ENCODE measurements at places on chromosomes 12 and 14.

- no peak for DNase-seq
Measured at GRCh38 chr12:66598079-66598478, 80.8 kb downstream of the GRIP1 start.

DNA sequence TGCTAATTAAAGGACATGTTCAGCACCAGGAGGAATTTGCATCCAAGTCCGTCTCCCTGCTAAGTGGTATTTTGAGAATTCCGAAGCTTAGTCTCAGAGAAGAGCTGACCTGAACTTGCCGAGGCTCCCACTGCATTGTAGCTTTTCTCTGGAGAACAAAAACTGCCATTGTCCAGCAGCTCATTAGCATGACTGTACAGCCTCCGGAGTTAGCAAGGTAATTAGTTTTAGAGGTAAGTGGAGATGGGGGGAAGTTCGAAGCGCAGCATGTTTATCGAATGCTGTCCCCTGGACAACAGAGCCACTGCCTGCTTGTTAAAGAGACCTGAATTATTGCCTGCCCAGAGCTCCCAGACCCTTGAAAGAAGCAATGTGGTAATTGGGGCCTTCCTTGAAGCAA lies 160.3 kb upstream of the PELI2 start:
- no peak for DNase-seq

DNA sequence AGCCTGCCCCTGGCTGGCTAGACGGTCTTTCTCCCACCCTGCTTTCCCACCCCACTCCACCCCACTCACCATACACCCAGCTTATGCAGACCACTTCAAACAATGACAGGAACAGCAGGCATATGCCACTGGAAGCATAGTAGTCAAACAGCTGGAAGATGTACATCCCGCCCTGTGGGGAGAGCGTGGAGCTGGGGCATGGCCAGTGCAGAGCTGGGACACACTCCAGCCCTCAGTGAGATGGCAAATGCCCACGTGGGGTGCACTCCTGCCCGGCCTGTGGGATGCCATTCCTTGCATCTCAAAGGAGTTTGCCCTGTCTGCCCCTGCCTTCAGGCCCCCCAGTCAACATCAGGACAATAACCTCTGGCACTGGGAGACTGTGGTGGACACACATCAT lies 18.8 kb downstream of the SLC6A12 start:
- DNase-seq, result no peak

- no peak for DNase-seq
Measured at GRCh38 chr12:105569886-105570285, 239.4 kb downstream of the C12orf75 start.

DNA sequence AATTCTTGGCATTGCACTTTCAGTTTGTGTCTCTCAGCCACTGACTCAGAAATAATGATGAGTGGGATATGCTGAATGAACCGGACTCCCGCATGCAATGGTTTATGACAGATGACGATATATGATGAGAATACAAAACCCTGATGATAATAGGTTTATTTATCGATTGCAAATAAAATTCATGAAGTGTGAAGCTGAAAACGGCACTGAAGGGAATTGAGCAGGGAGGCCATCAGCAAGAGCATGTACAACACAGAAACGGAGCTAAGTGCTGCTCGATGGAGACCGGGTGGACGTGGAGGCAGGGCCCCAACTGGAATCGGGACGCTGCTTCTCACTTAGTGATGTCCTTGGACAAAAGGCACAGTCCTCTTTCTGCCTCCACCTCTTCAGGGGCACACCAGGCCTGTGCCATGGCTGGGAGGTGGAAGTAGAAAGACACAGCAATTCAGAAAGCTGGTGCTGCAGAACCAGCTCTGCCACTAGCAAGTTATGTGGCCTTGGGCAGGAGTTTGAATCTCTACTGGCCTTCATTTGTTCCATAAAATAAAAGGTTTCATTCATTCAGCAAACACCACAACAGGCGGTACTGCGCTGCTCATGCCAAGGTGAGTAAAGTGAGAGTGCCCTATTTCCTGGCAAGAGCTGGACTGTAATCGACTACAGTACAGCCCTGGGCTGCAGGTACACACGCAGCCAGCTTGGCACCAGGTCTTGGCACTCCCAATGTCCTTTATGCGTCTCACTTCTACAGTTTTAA lies 117.0 kb downstream of the EGLN3 start:
- DNase-seq, result no peak

- DNase-seq, result no peak
Measured at GRCh38 chr14:20971705-20972021, 16.4 kb downstream of the RNASE2 start.

- no peak for DNase-seq
Measured at GRCh38 chr14:47678157-47678556, 2.8 kb upstream of the MDGA2 start.

- no peak for DNase-seq
Measured at GRCh38 chr12:9071518-9071917, 44.2 kb downstream of the A2M start.

- no peak for DNase-seq
Measured at GRCh38 chr14:81434230-81434629, 34.1 kb upstream of the STON2 start.

DNA sequence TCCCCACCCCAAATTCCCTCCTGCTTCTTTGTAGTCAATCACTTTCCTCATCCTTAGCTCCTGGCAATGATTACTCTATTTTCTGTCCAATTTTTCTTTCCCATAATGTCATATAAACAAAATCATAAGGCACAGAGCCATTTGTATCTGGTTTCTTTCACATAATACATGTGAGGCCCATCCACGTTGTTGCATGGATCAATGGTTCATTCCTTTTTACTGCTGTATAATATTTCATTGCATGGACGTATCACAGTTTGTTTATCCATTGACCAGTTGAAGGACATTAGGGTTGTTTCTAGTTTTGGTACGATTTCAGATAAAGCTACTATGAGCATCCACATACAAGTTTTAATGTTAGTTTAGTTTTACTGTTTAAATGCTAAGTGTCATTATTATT lies 13.7 kb upstream of the MED13L start:
- DNase-seq, result no peak

DNA sequence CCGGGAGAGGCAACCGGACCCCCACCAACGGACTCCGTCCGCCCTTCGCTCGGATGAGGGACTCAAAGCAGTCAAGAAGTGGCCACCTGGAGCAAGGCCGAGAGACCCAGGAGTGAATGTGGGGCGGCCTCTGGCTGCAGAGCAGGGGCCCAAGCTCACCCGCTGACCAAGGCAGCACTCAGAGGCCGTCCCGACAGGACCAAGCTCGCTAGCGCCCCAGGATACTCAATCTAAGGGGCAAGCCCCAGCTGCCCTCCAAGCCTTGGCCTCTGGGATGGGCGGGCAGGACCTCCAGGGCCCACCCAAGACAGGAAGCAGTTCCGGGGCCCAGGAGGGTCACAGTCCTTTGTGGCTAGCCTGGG lies 936 bp downstream of the AKT1 start:
- DNase-seq, result no peak

- DNase-seq, result no peak
Measured at GRCh38 chr12:131007031-131007739, 53.5 kb downstream of the ADGRD1 start.

- DNase-seq, result no peak
Measured at GRCh38 chr12:77323788-77324415, 258.5 kb upstream of the E2F7 start.

GRCh38 chr12:80798281-80798680 lies 81.6 kb downstream of the MYF5 start:
- no peak for DNase-seq

DNA sequence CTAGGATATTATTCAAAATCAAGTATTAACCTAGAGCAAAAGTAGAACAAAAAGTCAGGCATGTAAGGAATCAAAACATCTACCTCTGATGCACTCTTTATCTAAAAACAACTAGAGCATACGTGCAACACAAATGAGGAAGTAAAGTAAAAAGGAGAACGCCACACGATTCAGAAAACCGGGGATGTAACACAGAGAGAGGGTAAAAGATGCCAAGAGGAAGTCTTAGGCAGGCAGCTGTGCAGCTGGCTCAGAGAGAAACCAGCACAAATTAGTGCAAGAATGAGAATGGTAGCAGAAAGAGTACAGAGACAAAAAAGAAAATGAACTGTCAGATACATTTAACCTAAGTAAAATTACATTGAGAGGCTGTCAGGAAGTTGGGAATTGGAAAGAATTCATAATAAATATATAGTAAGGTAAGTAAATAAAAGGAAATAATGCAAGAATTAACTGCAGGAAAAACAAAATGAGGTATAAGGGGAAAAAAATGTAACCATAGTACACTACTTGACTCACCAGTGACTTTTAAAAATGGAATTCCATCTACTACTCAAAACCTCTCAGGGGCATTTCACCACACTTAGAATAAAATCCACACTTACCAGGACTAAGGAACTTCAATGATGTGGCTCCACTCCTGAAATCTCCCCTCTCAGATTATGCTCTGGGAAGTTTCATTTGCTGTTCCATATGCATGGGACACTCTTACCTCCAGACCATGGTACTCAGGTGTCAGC lies 17.1 kb downstream of the BCAT1 start:
- no peak for DNase-seq

GRCh38 chr12:94012071-94012470 lies 136.3 kb upstream of the PLXNC1 start:
- DNase-seq, result no peak

GRCh38 chr14:21997300-21997699 lies 323.7 kb upstream of the OR4E1 start:
- DNase-seq, result no peak

- DNase-seq, result no peak
Measured at GRCh38 chr12:86917121-86917520, 660.9 kb upstream of the MGAT4C start.

DNA sequence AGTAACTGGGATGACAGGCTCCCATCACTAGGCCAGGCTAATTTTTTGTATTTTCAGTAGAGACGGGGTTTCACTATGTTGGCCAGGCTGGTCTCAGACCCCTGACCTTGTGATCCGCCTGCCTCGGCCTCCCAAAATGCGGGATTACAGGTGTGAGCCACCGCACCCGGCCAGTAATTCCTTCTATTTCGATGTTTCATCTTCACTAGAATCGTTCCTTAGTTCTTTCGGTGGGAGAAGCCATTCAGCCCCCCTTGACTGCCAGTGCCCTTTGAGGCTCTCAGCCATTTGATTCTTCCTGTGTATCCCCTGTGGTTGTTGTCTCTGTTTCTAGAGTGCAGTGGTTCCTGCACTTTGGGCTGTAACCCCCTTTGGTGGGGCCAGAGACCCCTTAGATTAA lies 174.1 kb downstream of the ETV6 start:
- DNase-seq, result no peak

- no peak for DNase-seq
Measured at GRCh38 chr14:68254669-68255527, 435.3 kb downstream of the RAD51B start.

- DNase-seq, result no peak
Measured at GRCh38 chr12:83265808-83266207, 579.1 kb downstream of the TMTC2 start.

DNA sequence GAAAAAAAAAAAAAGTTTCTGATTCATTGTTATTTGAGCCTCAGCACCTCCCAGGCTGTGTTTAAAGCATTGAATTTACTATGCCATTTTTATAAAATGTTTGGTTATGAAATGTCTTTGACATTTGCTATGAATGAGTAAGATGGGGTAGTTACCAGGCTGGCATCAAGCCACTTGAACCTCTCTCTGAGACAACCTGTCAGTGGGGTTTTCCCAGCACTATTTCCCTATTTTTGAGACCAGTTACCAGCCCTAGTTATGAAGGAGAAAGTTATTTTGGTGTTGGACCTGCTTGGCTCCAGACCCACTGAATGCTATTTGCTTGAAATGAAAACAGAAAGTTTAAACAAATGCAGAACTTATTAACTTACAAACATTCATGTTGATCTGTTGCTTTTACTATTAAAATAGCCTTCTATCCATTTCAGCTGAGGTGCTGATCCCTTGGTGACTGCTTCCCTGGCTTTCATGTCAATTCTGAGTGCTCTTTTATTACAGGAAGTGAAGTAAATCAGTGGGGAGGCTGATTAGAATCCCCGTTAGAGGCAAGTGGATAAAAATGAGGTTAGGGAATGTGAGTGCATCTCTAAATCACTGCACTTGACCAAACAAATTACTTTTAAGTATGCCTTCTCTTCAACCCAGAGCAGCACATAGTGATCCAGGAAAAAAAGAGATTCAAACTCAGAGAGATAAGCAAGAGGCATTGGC lies 37.8 kb downstream of the LLPH start:
- no peak for DNase-seq
